Bladder microvascular endothelial cell (primary cell): ENCODE measurements at places on chromosomes 3 and 15. TPM values are rescaled to one million over a fixed set of nuclear protein-coding genes. Genes with fewer than 3 reads are reported as not detected.

Gene ZNF660
- total RNA-seq = 0.49 and 2.0 TPM in 2 replicates

Gene GOLGA8M
- 0.16 and 7.2 TPM in 2 replicates for total RNA-seq

Gene MYO5C
- 19.4 and 23.3 TPM in 2 replicates for total RNA-seq

Gene FEZF2
- not detected in 2 replicates for total RNA-seq

Gene LRRN1
- not detected in 2 replicates for total RNA-seq

Gene GOLGA6L10
- total RNA-seq = 0.65 and 1.3 TPM in 2 replicates

Gene SHQ1
- 12.6 and 16.0 TPM in 2 replicates for total RNA-seq

Gene GYG1
- total RNA-seq = 29.3 and 44.7 TPM in 2 replicates

Gene LARP6
- 7.1 and 12.6 TPM in 2 replicates for total RNA-seq

Gene TMIE
- total RNA-seq = 0.16 and 0.31 TPM in 2 replicates

Gene LRRIQ4
- not detected in 2 replicates for total RNA-seq

Gene SPATA12
- 0.13 TPM in 1 of 2 replicates, not detected in the other for total RNA-seq

Gene STRA6
- total RNA-seq = 0.06 TPM in 1 of 2 replicates, not detected in the other

Gene PARP3
- total RNA-seq = 12.3 and 15.5 TPM in 2 replicates

Gene SLC28A1
- total RNA-seq = not detected in 2 replicates

Gene GPX1
- total RNA-seq = 523 and 630 TPM in 2 replicates
